D721Med (cell line): ENCODE measurements at places on chromosomes 5 and 9.

- DNase-seq, result no peak
These were observed 3.7 kb downstream of the NIM1K start for GRCh38 chr5:43195670-43196265.

- no peak for DNase-seq
These were observed 257.2 kb downstream of the ARRDC3 start for GRCh38 chr5:91125916-91126315.

DNA sequence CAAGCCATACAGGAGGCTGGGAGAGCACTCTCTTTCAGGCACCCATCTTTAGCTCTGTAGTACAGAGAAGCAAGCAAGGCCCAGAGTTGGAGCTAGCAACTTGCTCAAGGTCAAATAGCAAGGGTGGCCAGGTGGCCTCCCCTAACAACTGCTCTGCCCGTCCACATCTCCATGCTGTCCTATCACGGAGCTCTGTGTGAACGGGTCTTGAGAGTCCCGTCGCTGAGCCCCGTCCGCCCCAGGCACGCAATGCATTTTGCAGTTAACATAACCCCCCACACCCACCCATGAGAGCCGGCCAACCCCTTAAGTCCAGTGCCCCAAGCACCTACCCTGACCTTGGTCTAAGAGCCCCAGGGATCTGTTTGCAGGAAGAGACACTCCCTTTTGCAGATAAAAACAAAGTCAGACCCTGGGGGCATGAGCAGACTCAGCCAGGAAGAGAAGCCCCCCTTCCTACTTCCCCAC is 1.5 kb downstream of the RNF44 start:
- no peak for DNase-seq

GRCh38 chr9:101587332-101588043 is 7.3 kb downstream of the PPP3R2 start:
- no peak for DNase-seq

- no peak for DNase-seq
These were observed 2.3 kb downstream of the FAM221B start for GRCh38 chr9:35826071-35826701.

GRCh38 chr9:72349911-72350310 is 15.1 kb downstream of the ZFAND5 start:
- DNase-seq, result no peak

- no peak for DNase-seq
These were observed 12.3 kb upstream of the ADGRV1 start for GRCh38 chr5:90546216-90546837.

DNA sequence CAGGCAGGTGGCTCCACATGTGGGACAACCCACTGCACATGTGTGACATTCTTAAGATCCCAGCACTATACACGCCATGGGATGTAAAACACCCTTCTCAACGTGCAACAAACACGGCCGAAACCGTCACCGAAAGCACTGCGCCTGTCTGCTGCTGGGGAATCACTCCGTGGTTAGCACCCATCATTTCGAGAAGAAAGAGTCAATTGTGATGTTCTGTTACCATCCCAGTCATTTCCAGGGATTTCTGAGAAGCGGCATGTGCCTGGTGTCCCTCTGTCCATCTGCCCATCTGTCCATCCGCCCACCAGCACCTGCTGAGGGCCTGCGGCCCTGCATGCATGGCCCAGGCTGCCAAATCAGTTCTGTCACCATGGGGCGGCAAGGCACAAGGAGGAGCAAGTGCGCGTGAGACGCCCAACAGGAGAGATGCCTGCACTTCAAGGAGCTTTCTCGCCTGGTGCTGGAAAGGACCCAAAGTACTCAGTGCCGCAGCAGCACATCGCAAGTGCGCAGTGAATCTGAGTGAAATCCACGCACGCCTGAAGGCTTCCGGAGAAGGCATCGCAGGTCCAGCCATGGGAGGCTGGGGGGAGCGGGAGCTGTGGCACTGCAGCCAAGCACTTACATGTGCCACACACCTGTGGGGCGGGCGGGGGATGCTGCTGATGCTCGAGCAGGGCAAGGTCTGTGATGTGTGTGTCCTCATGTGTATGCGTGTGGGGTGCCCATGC is 38.0 kb downstream of the VAV2 start:
- no peak for DNase-seq

GRCh38 chr9:91995000-91995655 is 45.1 kb upstream of the ROR2 start:
- no peak for DNase-seq

- DNase-seq, result no peak
These were observed 361.2 kb upstream of the DMAC1 start for GRCh38 chr9:8160787-8161186.

- DNase-seq, result no peak
These were observed 176.9 kb downstream of the RAB3C start for GRCh38 chr5:58759745-58760144.

DNA sequence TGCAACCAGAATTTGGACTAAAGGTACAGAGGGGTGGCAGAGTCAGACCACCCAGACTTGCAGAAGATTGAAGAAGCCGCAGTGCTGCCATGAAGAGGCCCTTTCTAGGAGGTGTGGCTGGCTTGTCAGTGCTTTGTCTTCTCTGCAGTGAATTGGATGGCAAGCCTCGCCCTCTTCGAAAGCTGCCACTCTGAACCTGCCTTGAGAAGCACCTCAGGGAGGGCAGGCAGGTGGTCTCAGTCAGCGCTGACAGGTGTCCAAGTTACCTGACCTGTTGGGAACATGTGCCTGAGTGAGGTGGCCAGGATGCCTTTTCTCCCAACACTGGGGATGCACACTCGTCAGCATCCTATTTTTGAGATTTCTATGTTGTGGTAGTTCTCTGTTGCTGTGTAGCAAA is 6.2 kb downstream of the TENT4A start:
- no peak for DNase-seq

GRCh38 chr9:135252980-135253304 is 165.5 kb downstream of the OLFM1 start:
- DNase-seq, result no peak

- no peak for DNase-seq
These were observed 10.9 kb downstream of the RGMB start for GRCh38 chr5:98784411-98784810.

GRCh38 chr5:125214080-125214479 is 467.6 kb upstream of the ZNF608 start:
- no peak for DNase-seq

DNA sequence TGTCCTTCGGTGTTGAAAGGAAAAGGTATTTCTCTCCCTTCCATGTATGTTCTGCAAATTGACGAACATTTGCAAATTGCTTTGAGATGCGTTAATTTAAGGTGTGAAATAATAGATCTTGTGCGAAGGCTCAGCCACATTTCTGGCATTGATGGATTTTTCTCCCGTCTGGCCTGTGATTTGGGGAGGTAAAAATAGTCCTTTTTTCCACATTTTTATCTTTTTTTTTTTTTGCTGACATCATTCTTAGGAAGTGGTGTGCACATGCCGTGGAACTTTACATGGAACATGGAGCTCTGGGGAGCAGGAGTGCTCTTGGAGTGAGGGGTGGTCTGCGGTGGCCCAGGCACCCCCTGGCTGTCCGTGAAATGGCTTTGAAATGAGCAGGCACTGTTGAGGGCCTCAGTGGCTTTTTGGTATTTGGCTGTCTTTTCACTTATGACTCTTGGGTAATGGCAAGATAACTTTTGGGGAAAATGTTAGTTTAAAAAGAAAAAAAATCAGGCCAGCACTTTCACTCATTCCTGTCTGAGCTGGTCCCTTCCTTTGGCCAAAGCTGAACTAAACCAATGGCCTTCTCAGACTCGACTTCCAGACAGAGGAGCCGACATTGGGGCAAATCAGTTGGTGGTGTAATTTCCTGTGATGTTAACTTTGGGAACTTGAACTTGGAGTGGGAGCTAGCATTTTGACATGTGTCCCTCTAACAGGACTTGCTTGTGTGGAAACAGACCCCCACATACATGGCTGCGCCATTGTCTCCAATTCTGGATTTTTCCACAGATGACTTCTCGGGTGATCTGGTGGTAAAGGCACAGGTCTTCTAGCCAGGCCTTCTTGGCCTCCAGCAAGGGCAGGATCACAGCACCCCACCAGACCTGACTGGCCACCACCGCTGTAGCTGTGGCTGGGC is 4.2 kb downstream of the NEK6 start:
- DNase-seq, result no peak

DNA sequence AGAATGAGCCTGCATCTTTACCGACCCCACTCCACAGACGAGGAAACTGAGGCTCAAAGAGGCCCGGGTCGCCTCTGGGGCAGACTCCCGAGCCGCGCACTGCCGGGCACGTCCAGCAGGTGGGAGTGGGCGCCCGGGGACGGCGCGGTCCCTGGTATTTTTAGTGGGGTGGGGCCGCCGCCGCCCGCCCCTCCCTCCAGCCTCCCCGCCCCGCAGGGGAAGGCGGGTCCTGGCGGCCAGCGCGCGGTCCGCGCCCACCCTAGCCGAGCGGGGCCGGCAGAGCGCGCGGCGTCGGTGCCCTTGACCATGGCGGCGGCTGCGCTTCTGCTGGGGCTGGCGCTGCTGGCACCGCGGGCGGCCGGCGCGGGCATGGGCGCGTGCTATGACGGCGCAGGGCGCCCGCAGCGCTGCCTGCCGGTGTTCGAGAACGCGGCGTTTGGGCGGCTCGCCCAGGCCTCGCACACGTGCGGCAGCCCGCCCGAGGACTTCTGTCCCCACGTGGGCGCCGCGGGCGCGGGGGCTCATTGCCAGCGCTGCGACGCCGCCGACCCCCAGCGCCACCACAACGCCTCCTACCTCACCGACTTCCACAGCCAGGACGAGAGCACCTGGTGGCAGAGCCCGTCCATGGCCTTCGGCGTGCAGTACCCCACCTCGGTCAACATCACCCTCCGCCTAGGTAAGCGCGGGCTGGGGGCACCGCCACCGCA is at the start of gene LAMC3:
TSS of gene LAMC3 (plus strand) at position 266 of the 710 bp plus-strand sequence. CDS start at position 307, 41 bp downstream.
- no peak for DNase-seq

GRCh38 chr5:159163701-159164046 is 45.7 kb downstream of the RNF145 start:
- DNase-seq, result no peak

- no peak for DNase-seq
These were observed 97.8 kb downstream of the MED10 start for GRCh38 chr5:6280425-6281100.

GRCh38 chr9:128927731-128928411 is 7.1 kb downstream of the PHYHD1 start:
- DNase-seq, result peak; percentile 66

DNA sequence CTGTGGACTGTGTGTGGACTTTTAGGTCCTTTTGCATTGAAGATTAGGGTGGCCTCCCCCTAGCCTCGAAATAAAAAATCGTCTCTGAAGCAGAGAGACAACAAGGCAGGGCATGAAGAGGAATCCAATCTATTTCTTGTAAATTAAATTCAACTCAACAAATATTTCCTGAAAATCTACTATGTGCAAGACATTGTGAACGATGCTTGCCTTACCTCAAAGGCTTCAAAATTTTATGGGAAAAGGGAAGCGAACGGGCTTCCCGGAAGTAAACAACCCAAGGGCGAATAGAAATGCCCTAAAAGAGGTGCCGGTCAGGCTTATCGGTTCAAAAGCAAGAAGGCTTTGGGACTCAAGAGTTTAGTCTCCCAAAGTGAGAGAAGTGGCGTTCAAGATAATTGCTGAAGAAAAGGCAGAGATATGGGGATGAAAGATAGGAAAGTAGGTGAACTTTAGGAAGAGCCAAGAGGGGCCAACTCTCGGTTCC is 525 bp downstream of the KIF24 start:
- DNase-seq, result no peak

- DNase-seq, result no peak
These were observed 102.5 kb upstream of the DHFR start for GRCh38 chr5:80757290-80757689.

DNA sequence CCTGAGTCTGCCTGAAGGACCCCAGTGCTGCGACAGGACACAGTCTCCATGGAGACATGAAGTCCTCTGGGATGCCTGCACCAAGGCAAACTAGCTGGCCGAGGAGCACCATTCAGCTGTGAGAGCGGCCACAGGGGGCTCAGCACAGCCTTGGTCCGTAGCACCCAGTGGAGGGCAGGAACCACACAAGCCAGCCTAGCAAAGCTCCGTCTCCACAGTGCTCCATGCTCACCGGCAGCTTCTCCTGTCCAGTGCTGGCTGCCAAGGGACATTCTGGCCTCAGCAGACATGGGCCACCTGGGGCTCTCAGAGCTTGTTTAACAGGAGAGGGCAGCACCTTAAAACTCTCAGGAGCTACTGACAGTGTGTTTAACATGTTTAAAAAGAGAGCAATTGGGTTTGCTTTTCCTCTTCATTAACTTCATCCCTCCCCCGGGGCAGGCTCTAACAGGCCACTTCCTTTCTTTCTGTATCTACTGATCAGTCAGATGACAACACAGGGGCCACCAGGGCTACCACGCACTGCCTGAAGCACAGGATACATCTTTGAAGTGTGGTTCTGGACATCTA is 57.0 kb downstream of the SECISBP2 start:
- no peak for DNase-seq

DNA sequence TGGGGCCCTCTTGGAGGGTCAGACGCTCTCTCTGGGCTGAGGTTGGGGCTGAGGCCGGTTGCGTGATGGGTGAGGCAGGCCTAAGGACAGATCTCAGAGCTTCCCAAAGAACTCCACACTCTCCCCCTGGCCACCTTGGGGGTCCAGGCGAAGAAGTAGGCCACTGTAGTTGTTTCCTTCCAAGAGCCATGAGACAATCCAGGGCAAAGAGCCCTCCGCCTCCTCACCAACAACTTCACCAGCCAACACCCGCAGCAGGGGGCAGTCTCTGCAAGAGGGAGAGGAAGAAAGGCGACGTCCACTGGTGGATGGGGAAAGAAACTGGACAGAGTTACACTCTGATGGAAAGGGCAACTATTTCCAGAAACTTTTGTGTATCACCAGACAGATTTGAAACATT is 10.7 kb downstream of the SLC35A4 start:
- no peak for DNase-seq

DNA sequence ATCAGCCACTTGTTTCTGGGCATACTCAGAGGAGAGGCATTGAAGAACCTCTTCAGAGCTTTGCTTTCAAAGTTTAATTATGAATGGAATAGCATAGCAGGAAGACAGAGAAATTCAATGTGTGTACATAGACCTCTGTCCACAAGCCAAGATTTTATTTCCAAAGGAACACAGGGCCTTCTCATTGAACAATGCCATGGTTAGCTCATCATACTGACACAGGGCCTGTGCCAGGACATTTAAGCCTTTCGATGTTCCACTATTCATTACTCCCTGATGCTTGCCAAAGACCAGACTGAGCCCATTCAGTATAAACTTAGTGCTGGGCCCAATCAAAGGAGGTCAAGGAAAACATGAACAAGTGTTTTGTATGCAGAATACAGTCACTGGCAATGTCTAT is 280.8 kb downstream of the FBXL17 start:
- no peak for DNase-seq

- no peak for DNase-seq
These were observed 27.0 kb upstream of the SLC22A5 start for GRCh38 chr5:132342291-132343180.

- DNase-seq, result no peak
These were observed 83.9 kb downstream of the GOLPH3 start for GRCh38 chr5:32090026-32090754.

- DNase-seq, result no peak
These were observed 16.4 kb upstream of the FST start for GRCh38 chr5:53463909-53464621.
